ENCODE measurements at places on chromosomes 6 and 20.

DNA sequence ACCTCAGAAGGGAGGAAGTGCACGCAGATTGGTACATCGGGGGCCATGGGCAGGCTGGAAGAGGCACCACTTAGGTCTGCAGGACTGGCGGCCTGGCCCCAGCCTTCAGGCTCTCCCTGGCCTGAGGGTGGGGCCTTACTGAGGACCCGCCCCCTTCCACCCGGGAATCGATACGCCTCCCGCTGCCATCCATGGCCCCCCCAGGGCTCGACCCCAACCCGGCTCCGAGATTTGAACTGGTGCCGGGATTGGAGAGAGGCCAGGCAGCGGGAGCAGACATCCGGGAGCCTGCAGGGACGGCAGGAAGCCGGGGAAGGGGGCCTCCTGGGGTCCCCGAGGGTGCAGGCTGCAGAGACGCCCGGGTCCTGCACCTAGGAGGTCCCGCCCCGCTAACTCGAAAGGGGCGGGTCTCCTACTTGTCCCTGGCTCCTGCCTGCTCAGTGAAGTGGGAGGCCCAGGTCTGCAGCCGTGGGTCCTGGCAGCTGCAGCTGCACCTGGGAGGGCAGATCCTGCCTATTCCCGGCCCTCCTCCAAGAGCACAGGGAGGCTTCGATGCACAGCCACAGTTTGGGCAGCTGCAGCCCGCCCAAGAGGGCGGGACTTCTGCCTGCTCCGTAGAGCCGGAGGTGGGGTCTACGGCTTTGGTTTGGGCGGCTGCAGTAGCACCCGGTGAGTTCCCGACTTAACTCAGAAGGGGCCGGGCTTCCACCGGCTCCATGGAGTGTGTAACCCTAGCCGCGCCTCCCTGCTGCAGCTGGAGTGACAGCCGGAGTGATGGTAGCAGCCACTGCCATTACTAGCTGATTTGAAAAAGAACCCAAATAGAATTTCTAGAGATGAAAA lies 35.2 kb upstream of the TBC1D22B start:
- DNase-seq = peak; percentile 97

DNA sequence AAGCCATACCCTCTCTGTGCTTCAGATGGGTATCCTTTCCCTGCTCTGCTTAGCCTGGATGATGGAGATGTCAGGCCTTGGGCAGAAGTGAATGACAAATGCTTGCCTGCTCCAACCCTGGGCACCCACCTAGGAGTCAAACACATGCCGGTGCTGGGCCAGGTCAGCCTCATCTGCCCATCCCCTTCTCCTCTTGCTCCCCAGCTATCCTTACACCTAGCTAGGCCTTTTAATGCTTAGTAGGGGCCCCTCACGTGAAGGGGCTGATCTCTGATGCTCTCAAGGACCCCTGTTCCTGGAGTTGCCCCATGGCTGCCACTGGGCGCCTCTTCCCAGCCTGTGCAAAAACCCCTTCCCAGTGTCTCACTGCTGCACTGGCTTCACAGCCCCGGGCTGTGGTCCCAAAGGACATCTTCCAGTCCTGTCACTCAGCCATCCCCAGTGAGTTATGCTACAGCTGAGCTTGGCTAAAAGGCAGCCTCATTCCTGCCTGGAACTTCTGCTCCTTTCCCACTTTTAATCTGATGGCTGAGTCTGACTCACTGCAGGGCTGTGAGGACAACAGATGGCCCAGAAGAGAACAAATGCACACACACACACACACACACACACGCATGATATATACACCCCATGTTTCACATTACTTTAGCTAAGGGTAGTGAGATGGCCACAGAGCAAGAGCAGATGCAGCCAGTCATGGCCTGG lies 12.8 kb upstream of the SDCBP2 start:
- no peak for DNase-seq

DNA sequence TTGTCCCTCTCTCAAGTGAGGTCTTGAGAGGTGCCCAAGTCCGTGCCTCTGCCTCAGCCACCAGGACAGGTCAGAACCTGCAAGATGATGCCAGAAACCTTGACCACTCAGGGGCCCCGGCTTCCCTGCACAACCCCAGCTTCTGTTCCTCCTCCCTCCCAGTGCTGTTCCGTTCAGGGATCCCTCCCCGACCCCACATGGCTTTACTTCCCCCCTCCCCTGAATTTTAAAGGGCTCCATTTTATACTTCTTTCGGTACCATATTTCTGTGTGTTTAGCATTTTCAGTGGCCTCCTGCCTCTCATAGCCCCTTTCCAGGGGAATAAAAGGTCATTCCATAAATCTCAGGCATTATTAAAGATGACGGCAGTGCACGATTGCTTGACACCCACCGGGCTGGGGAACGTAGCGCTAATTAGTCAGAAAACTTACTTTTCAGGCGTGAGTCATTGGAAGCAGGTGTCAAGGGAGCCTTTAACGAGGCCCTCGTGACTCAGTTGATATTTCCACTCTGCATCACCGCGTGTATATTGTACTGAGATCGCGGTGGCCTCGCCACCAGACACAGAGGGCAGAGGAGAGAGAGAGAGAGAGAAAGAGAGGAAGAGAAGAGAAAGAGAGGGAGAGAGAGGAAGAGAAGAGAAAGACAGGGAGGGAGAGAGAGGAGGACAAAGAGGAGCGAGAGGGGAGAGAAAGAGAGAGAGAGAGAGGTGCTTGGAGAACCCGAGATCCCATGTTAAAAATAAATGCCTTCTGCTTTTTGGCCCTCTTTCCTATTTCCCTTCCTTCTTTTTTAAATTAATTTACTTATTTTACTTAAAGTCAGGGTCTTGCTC lies 21.3 kb downstream of the KCNG1 start:
- no peak for DNase-seq

DNA sequence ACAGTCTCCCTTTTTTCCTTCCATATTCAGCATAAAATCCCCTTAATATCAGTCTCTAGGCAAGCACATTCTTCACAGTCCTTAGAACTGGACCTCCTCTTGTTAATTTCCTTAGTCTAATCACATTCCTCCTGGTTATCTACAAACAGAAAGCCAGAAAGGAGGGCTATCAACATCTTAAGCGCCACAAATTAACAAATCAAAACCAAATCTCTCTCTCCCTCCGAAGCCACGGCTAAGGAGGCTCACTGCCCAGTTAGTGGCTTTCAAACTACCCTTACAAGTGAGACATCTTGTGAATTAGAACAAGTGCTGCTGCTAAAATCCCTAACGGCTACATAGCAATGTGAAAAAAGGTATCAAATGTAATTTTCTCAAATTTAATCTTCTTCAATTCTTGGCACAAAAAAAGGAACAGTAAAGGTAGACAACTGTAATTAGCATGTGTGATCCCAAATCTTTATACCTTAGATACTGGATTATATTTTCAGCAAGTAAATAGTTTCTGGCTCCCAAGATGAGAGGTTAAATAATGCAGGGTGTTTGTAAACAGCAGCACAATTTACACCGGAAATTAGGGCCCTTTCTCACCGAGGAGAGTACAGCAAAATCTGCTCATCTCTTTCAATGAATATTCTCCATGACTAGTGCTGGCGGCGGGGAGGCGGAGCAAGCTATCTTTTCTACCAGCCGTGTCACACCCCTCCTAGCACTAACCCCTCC lies 1.4 kb upstream of the TRIM39 start:
- DNase-seq = peak; percentile 34

GRCh38 chr6:146741609-146742008 lies 142.8 kb downstream of the ADGB start:
- no peak for DNase-seq

GRCh38 chr6:3748208-3749066 lies 3.1 kb downstream of the PXDC1 start:
- peak; percentile 36 for DNase-seq

DNA sequence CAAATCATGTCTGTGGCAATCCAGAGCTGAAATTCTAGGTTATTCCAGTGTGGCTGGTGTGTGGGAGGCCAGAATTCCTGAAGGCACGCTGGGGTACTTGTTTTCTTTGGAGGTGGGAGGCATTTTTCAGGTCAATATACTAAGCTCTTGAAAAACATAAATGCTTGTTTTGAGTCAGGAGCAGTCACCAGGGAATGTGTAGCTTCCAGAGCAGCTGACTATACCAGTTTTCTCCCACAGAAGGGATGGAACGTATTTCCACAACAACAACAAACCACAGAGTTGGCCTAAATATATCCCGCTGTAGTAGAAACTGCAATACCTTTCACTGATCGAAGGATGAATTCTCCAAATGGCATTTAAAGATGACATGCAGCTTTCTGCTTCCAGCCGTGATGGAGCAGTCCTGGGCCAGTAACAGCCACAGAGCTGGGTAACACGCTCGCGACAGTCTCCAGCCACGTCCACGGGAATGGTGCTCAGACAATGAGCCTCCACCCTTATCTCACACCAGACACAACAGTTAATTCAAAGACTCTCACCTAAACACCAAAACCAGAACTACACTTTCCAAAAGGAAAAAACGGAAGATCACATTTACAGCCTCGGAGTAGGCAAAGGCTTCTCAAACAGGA lies 23.2 kb downstream of the CHRNA4 start:
- no peak for DNase-seq

- peak; percentile 48 for DNase-seq
Measured at GRCh38 chr6:27293436-27294098, 18.5 kb downstream of the POM121L2 start.

GRCh38 chr6:131000544-131000943 lies 62.5 kb downstream of the EPB41L2 start:
- no peak for DNase-seq

GRCh38 chr20:6347916-6348315 lies 225.1 kb upstream of the FERMT1 start:
- no peak for DNase-seq

DNA sequence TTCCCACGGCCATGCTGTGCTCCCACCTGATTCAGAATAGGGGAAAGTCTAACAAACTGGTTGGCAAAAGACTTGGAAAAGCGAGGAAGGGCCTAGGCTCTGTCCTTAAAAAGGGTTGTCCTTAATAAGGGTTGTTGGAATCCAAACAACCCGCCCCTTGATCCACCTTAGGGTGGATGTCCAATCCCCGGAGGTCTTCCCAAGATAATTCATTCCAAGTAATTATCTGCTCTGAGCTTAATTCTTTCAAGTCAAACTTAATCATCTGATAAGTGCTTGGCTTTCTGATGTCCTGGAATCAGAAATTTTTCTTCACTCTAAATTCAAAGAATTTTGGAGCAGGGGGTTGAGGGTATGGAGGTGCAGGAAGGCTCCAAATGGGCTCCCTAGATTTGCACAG lies at the start of gene KHDC1L:
KHDC1L (minus strand) TSS at position 101 of the 400 bp plus-strand sequence; CDS start at position 13, 88 bp downstream.
- no peak for DNase-seq

GRCh38 chr6:147075381-147075780 lies 128.8 kb upstream of the STXBP5 start:
- no peak for DNase-seq

DNA sequence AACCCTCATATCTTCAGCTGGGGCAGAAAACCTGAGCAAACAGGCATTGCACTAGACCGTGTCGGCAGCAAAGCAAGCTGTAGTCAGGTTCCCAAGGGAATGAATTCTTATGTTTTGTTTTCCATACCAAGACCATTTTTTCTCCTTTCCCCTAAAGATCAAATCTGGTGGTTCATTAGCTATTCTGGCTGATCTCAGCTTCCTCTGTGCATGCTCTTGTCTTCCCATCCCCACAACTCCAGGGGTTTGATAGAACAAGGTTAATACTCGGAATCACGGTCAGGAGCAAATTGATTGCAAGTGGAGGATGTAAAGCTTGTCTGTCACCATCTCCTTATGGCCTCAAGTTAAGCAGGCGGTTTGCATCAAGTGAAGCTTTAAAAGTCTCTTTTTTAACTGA lies 778.8 kb downstream of the KIF16B start:
- DNase-seq = no peak

GRCh38 chr6:151149793-151150192 lies 90.0 kb upstream of the AKAP12 start:
- no peak for DNase-seq

DNA sequence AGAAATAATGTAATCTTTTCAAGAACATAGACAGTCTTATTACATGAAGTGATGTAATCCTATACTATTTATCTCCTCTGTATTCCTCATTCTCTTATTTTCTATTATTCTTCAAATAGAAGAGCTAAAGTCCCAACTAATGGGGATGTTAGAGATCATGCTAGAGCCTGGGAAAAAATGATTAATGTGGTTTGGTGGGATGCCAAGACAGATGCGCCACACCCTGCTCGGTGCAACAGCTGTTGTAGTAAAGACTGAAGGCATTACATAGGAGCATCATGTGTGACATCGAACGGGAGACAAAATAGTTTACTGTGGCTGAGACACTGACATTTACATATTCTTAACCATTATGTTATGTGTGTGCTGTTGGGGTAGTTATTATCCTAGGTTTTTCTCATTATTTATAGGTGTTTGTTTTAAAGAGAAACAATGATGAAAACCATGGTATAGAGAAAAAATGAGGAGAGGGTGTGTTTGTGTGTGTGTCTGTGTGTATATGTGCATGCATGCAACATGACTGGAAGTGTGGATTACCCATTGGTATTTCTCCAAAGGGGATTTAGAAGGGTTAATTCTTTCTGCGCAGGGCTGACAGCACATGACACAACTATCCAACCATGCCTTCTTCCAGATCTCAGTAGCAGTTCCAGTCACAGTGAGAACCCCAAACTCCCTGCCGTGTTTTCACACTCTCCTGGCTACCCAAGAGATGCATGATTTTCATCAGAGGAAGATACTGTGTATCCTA lies 155.3 kb downstream of the EYA4 start:
- DNase-seq = no peak

GRCh38 chr6:113450061-113450465 lies 407.1 kb upstream of the MARCKS start:
- no peak for DNase-seq

DNA sequence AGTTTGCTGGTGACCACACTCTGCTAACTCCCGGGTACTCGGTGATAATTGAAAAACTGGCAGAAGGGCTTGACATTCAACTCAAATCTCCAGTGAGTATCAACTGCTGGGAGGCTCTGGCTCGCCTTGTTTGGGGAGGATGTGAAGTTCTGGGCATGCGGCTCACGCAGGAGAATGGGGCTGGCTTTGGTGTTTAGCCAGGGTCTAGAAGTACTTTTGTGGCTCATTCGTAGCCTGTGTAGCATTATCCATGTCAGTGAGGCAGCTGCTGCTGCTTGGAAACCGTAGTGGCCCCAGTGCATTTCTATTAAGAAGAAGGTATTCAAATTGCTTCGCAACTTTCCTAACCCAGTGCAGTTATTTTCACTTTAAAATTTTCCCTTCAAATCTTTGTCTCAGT lies 52.2 kb downstream of the KDM1B start:
- peak; percentile 27 for DNase-seq

- no peak for DNase-seq
Measured at GRCh38 chr20:41534842-41535241, 83.3 kb downstream of the CHD6 start.

GRCh38 chr6:1436334-1437306 lies 47.2 kb downstream of the FOXF2 start:
- peak; percentile 16 for DNase-seq

- no peak for DNase-seq
Measured at GRCh38 chr20:47175493-47175892, 181.0 kb downstream of the ZMYND8 start.

GRCh38 chr6:144535630-144536029 lies 250.5 kb downstream of the UTRN start:
- DNase-seq = no peak

- peak; percentile 33 for DNase-seq
Measured at GRCh38 chr20:20207291-20207690, 155.0 kb downstream of the CFAP61 start.

DNA sequence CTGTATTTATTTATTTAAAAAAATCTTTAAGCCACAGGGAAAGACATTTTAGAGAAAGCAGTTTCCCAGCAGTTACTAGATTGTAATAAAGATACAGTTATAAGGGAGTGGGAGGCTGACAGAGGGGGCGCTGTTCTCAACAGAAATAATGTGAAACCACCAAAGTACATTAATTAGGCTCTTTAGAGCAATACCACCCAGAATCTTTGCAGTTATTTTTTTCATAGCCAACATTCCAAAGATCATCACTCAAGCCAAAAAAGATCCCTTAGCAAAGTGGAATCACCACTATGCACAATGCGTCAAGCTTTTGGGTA lies 331.3 kb upstream of the DEFB112 start:
- no peak for DNase-seq

Data from NCI-H774 (cell line).